Activated CD4-positive, alpha-beta T cell treated with anti-CD3 and anti-CD28 coated beads, Interleukin-2, amount 50 U/mL, for 48 hours (primary cell): ENCODE measurements at places on chromosomes 4 and X.

GRCh38 chr4:138177278-138177968 is 64.7 kb downstream of the SLC7A11 start:
- no peak for DNase-seq

DNA sequence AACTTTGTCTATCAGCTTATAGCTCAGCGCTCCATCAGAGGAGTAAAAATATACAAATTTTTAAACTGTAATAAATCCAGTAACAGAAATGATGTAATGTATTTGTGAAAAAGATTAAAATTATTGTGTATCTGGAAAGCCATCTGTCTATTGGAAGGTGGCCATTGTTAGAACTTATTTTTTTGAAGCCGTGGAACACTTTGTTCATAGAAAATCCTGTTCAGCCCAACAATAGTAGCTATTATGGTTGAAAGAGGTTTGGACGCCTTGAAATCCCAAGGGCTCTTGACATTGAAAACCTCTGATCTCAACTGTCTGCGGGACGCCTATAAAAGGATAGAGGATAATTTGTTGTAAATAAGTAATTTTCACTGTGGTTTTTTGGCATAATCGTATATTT is 98.3 kb downstream of the RAPGEF2 start:
- no peak for DNase-seq

DNA sequence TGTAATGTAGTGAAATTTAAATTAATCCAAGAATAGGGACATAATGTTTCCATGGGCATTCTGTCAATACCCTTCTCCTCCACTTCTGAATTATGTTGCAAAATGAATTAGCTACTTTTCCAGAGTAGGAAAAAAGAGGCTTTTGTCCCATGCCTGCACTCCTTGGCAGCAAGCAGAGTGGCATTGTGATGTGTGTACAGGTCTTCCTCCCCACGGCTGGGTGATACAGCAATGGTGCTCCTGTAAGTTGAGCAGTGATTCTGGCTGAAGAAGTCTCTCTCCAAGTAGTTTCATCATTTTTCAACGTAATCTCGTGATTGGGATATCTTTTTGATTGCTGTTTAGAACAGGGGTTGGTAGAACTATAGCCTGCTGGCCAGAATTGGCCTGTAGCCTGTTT is 59.9 kb downstream of the KIT start:
- DNase-seq: no peak

DNA sequence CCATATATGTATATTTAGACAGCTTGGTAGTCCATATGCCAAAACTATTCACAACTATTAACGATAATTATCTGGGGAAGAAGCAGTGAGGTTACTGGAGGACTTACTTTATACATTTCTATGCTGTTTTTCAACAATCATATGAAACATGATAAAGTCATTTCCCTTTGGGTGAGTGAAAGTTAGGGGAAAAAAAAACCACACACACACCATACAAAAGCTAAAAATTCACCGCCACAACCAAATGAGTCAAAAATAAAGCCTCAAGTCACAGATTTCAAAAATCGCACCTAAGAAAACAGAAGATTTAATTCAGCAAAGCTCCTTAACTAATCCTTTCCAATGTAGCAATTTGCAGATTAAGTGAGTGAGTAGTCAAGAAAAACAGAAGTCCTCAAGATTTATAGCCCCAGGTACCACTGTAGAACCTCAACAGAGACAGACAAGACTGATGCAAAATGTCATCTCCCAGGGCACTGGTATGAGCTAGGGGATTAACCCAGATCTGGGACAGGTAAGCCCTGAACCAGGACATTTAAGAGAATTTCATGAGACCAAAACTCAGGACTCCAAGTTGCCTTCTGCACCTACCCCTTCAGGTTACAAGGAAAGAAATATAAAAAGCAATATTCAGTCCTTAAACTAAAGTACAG is 35.1 kb downstream of the SYTL4 start:
- no peak for DNase-seq

GRCh38 chr4:118279920-118280432 is 72.8 kb downstream of the PRSS12 start:
- DNase-seq: no peak

- DNase-seq: no peak
Observed at GRCh38 chr4:1983846-1984405, 24.8 kb downstream of the NELFA start.

GRCh38 chr4:41318839-41319530 is 62.3 kb downstream of the UCHL1 start:
- no peak for DNase-seq

DNA sequence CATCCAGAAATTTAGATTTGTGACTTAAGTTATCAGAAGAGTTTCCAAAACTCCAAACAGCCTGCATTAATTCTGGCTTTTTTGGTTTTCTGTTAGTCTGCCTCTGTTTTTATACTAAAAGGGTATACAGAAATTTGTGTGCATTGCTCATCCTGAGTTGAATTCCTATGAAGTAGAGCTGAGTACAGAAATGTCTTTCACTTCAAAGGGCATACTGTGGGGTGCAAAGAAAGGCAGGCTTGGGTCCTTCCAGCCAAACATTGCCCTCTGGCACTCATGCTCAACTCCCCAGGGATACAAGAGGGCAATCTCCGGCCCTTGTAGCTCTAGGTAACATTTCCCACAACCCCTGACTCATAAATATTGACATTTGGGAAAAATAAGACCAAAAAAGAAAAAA is 27.6 kb upstream of the TMEM184C start:
- no peak for DNase-seq

GRCh38 chr4:139824882-139825522 is 159.4 kb downstream of the MGST2 start:
- DNase-seq: no peak

GRCh38 chrX:24294619-24295018 is 19.2 kb downstream of the SUPT20HL2 start:
- peak; percentile 56 for DNase-seq
